ENCODE measurements at places on chromosomes 16 and 17.

DNA sequence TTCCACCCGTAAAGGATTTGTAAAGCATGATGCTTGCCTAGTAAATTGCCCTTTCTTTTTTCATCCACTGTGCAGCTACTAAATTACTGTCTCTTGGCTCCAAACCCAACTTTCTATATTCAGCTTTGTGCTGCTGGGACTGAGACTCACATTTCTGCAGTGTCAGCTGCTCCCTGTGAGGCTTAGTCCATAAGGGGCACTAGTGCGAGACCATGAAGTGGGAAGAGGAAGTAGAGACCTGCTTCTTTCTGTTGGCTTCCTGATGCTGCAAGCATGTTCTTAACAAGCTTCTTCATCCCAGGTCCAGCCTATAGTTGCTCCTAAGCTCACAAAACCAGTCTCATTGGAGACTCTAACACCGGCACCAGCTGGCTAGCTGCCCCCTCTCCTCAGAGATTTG lies 74.9 kb upstream of the HS3ST2 start:
- DNase-seq, result no peak

GRCh38 chr17:57931488-57932137 lies 23.6 kb downstream of the CUEDC1 start:
- DNase-seq, result no peak

- DNase-seq, result peak; percentile 81
Measured at GRCh38 chr17:47694581-47695428, 844 bp downstream of the TBKBP1 start.

DNA sequence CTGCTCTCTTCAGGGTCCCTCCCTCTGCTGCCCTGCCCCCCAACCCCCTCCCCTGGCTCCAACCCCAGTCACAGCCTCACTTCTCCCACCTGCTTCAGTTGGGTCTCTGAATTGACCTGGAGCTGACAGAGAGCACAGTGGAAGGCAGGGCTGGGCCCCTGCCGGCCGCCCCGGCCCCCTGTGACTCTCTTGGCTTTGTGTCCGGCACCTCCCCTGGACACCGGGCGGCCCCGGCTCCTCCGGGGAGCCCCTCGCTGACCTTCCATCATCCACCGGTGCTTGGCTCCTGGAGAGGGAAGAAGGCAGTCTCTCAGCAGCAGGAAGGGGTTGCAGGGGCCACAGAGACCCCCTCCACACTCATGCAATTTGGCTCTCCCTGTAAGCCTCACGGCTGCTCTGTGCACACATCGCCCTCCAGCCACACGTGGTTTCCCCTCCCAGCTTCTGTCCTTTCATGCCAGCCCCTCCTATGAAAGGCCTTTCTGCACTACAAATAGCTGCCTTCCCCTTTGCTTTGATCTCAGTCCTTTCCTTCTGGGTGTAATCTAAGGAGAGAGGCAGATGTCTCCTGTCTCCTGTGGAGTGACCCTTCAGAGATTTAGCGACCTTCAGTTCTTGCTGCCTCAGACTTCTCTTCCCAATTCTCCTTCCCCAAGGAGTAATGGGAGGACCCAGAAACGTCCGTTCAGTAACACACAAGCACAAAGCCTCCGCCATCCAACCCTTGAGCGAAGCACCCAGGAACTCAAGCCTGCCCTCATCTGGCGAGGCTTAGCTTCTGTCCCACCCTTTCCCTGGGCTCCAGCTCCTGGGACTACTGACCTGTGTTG lies 8.3 kb downstream of the NKIRAS2 start:
- peak; percentile 63 for DNase-seq

DNA sequence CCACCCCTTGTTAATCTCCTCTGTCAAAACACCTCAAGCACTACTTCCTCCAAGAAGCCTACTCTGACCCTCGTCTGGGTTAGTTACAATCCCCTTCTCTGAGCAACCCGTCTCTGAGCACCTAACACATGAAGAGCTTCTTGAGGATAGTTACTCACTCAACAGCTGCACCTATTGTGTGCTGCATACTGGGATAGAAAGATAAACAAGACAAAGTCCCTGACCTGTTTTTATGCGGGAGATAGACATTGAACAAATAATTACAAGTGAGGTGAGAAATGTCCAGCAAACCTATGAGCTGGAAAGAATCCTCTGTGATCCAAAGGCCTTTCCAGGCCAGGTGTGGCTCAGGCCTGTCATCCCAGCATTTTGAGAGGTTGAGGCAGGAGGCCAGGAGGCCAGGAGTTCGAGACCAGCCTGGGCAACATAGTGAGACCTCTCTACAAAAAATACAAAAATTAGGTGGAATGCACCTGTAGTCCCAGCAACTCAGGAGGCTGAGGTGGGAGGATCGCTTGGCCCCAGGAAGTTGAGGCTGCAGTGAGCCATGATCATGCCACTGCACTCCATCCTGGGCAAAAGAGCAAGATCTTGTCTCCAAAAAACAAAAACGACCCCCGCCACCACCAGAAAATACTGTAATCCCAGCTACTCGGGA lies 5.5 kb upstream of the ZNF771 start:
- DNase-seq, result no peak

GRCh38 chr16:81832801-81833547 lies 53.9 kb downstream of the PLCG2 start:
- DNase-seq, result no peak

DNA sequence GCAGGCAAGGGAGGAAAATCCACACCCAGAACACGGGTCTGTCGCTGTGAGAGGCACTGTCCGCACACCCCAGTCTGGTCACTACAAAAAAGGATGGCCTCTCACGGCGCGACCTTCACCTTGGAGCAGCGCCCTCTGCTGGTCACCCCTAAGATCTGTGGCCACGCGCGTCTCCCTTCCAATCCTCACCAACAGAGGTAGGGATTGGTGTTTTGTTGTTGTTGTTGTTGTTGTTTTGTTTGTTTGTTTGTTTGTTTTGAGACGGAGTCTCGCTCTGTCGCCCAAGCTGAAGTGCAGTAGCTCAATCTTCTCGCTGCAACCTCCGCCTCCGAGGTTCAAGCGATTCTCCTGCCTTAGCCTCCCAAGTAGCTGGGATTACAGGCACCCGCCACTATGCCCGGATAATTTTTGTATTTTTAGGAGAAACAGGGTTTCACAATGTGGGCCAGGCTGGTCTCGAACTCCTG lies 15.0 kb upstream of the C17orf58 start:
- DNase-seq, result peak; percentile 80

DNA sequence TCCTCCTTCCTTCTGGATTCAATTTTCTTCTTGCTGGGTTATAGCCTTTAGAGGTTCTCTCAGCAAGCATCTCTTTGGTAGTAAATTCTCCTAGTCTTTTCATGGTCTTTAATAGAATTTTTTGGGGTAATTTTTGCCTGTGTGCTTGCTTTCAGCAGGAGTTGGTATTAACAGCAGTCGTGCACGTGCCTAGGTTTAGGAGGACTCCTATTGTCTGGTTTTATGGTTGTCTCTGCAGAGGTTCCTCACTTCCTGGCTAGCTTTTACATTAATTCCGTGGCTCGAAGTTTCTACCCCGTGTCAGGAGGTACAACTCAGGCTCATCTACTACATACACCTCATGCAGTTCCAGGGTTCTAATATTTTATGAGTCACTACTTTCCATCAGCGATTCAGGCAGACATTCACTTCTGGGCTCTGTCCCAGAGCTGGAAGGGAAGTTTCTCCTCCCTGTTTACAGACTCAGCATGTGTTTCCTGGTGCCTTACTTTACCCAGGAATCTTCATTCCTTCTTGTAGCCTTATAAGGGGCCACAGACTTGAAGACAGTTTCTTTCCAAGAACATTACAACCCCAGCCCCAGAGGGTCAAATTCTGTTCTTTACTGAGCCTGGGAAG lies 643.6 kb downstream of the HS3ST4 start:
- DNase-seq, result no peak

DNA sequence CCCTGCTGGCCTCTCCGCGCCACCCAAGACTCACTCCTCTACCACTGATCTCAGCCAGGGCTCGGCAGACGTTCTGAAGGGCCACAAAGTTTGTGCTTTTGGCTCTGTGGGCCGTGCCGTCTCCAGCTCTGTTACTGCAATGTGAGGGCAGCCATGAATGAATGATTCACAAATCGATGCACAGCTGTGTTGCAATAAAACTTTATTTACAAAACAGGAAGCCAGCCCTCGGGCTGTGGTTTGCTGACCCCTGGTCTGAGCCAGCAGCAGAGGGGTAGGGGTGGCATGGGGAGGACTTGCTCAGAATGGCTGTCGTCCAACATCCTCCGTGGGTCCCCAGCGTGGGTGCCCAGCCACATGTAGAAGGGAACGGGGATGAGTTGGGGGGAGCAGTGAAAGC lies 63.0 kb upstream of the PVALEF start:
- no peak for DNase-seq

GRCh38 chr17:19399750-19400450 lies 11.1 kb upstream of the RNF112 start:
- no peak for DNase-seq

DNA sequence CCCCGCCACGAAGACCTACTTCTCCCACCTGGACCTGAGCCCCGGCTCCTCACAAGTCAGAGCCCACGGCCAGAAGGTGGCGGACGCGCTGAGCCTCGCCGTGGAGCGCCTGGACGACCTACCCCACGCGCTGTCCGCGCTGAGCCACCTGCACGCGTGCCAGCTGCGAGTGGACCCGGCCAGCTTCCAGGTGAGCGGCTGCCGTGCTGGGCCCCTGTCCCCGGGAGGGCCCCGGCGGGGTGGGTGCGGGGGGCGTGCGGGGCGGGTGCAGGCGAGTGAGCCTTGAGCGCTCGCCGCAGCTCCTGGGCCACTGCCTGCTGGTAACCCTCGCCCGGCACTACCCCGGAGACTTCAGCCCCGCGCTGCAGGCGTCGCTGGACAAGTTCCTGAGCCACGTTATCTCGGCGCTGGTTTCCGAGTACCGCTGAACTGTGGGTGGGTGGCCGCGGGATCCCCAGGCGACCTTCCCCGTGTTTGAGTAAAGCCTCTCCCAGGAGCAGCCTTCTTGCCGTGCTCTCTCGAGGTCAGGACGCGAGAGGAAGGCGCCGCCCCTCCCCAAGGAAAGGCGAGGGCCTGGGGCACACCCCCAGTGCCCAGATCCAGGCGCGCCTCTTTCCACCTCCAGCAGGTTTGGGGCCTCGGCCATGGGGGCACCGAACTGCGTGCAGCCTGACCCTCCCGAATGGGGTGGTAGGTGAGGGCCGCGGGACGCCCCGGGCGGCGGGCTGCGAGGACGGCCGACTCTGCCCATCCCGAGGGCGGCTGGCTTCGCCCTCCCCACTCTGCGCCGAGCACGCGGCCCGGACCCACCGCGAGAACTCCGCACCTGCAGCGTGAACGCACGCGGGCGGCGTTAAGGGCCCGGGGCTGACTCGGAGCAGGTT lies 664 bp downstream of the HBQ1 start:
- peak; percentile 68 for DNase-seq

DNA sequence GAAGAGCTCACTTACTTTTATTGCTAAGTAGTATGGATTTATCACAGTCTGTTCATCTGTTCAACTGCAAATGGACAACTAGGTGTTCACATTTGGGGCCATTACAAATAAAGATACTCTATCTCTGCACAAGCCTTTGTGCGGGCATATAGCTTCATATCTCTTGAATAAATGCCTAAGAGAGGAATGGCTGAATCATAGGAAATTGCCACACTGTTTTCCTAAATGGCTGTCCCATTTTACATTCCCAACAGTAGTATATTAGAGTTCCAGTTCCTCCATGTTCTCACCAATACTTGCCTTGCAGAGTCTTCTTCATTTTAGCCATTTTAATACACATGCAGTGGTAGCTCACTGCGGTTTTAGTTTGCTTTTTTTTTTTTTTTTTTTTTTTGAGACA lies 20.5 kb downstream of the NSMCE1 start:
- DNase-seq, result no peak

- no peak for DNase-seq
Measured at GRCh38 chr17:64045176-64045575, 24.7 kb upstream of the ICAM2 start.

DNA sequence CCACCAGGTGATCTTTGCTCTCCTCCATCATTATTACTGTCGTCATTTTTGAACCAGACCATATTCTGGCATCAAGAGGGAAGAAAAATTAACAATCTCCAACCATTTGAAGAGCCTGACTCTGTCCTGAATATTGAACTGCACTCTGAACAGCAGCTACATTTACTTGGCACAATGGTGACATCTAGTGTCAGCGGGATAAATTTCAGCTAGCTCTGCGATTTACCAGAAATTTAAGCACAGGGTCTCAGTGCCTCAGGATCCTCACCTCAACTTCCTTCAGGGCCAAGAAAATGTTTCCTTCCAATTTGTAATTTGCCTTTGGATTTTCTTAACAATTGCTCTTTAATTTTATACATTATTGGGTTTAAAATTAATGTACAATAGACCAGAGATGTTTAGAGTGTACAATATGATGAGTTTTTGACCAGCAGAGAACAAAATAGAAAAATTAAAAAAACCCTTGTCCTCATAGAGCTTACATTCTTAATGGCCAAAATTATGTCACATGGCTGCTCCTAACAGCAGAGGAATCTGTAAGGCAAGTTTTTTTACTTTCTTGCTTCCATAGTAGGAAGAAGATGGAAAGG lies 10.7 kb upstream of the ZNF19 start:
- peak; percentile 66 for DNase-seq

DNA sequence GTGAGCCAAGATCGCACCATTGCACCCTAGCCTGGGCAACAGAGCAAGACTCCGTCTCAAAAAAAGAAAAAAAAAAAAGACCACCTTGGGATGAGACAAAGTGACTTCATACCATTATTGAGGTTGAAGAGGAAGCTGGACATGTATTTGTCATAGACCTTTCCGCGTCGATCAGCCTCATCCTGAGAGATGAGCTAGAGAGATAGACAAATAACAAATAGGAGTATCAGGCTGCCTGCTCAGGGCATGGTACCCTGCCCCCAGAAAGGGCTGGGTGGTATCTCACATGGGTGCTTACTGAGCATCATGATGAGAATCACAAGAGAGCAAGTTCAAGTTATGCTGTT lies 22.1 kb downstream of the CNTNAP1 start:
- no peak for DNase-seq

- no peak for DNase-seq
Measured at GRCh38 chr17:13152501-13152900, 134.7 kb upstream of the ELAC2 start.

GRCh38 chr17:352421-353212 lies at the start of gene RPH3AL:
RPH3AL (minus strand) TSS chr17:352807; CDS start chr17:327543, 25,264 bp downstream.
- DNase-seq, result no peak

- no peak for DNase-seq
Measured at GRCh38 chr17:8556074-8556473, 74.5 kb downstream of the MYH10 start.

- DNase-seq, result no peak
Measured at GRCh38 chr16:75080205-75081029, 36.2 kb downstream of the LDHD start.

DNA sequence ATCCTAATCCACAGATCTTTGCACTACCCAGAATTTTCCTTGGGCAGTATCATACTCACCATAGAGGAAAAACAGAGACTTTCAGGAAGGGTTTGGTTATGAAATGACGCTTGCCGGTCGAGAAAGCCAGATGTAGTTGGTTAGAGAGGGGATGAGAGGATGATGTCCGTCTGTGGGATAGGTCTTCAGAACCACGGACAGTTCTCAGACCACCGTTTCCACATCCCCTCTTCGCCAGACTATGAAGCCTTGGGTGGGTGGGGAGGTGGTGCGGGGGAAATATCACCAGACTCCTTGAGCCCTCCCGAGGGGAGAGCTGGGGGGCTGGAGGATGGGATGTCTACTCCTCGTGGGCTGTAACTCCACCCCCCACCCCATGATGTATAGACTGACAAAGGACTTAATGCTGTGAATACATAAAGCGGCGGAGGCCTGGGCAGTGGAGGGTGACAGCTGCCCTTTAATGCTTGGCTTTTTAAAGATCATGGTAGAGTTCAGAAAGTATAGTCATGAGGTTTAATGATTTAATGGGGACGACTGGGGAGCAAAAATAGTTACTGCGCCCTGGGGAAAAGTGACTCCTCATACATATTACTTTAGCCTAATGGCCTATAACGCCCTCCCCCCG lies 96.6 kb downstream of the MRM1 start:
- no peak for DNase-seq

- no peak for DNase-seq
Measured at GRCh38 chr16:68760671-68761275, 23.7 kb downstream of the CDH1 start.

All from D341Med (cell line).